CD4-positive, alpha-beta T cell treated with Interleukin-10 for 1 hour (primary cell): ENCODE measurements at places on chromosomes 12 and 14.

DNA sequence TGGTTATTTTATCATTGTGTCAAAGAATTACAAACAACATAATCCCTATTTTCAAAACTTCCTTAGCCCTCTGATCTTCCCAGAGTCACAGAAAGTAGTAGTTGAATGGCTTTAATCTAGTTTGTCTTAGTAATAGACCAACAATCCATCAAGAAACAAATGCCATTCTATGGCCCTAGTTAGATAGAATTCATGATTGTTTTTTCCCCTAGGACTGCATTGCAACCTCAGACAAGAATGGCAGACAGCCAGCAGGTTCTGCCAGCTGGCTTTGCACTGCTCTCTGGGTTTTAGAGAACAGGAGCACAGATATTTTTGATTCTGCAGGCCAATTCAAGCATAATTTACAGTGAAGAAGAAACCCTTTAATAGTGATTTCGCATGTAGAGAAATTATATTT, 33.8 kb downstream of the SYT1 start:
- no peak for DNase-seq

DNA sequence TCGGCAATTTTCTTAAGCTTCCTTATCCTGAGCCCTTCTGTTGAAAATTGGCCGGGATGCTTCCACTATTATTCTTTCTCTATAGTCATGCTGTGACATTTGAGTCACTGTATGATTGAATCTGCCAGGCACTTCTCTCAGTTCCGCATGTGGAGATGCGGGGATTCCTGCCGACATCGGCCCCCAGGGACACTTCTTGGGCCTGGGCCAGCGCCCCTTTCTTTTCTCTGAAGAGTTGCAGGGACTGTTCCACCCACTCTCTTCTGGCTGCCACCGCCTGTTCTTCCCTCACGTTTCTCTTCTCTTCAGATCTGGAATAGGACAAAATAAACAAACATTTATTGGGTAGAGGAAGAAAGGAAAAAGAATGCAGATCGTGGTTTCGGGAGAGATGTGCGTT, 310.1 kb downstream of the ETNK1 start:
- DNase-seq: no peak

GRCh38 chr12:69170293-69170692, 69.1 kb upstream of the CPSF6 start:
- no peak for DNase-seq

- no peak for DNase-seq
Observed at GRCh38 chr12:114209861-114210260, 196.1 kb downstream of the TBX5 start.

DNA sequence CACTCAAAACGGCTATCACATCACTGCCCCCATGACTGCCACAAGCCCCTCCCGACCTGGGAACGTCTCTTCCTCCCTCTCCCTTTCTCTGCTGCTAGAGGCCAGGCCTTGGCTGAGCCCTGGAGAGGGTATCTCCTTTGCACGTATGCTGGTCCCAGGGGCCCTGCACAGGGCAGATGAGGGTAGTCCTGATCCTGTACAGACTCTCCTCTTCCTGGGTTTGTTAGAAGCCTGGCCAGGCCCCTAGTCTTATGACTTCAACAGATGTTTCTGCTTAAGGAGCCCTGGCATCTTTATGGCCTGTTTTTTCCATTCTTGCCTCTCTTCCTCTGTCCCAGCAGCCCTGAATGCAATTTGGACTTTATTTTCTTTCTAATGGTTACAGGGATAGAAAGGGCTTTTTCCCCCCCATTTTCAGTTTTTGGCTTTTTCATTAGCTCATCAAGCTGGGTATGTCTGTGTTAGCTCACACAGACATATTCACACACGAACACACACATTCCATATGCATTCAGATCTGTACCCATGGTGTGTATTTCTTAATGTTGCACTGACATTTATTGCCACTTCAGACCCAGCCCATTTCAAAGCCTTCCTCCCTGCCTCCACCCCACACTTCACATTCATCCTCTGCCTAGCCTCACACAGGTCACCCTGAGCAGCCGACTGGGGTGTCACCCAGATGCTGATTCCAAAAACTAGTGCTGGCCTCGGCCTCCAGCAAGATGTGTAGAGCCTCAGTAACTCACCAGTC, 203.2 kb downstream of the ZFP36L1 start:
- no peak for DNase-seq

DNA sequence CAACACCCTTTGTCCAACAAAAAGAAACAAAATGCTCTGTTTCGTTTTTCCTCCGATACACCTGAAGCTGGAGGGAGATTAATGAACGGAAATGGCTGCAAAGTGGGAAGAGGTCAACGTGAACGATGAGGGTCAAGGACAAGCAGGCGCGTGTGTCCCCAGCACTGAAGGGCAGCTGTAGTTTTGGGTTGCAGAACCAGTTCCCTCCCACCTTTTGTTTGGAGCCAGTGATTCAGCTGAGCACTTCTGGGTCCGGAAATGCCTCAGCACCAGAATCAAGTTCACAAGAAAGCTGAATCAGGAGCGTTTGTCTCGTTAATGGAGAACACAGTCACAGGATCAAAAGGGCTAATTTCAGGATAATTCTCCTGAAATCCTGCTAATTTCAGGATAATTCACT, 51.1 kb upstream of the PWP1 start:
- DNase-seq: no peak

DNA sequence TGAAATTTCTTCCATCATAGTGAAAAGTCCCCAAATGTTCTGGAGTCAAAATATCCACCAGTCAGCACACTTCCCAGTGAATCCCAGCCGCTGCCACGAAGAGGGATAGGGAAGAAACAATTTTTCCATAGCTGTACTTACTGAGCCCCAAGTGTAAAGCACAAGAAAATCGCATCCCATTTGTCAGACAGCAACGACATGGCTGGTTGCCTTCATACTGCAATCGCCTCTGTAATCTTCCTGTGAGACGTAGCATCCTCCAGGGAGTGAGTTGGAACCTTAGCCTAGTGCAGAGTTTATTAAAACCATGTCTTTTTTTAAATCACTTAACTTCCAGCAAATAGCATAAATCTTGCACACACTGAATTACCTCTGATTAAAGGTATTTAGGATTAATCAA, 56.8 kb downstream of the GNG2 start:
- DNase-seq: no peak

DNA sequence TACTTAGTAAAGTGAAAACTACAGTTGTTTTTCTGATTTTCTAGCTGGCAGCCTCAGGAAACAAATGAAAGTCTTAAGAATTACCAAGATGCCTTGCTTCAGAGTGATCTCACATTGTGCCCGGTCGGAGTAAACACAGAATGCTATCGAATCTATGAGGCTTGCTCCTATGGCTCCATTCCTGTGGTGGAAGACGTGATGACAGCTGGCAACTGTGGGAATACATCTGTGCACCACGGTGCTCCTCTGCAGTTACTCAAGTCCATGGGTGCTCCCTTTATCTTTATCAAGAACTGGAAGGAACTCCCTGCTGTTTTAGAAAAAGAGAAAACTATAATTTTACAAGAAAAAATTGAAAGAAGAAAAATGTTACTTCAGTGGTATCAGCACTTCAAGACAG, 28.9 kb downstream of the RXYLT1 start:
- DNase-seq: no peak

- peak; percentile 65 for DNase-seq
Observed at GRCh38 chr12:94133964-94134795, 14.2 kb upstream of the PLXNC1 start.

GRCh38 chr12:120851444-120851843, 52.7 kb downstream of the SPPL3 start:
- DNase-seq: no peak

- DNase-seq: no peak
Observed at GRCh38 chr12:95440401-95440800, 33.6 kb upstream of the METAP2 start.

GRCh38 chr12:26666286-26666685, 166.7 kb downstream of the ITPR2 start:
- DNase-seq: no peak

GRCh38 chr14:39028620-39029019, 74.4 kb downstream of the SEC23A start:
- DNase-seq: no peak

DNA sequence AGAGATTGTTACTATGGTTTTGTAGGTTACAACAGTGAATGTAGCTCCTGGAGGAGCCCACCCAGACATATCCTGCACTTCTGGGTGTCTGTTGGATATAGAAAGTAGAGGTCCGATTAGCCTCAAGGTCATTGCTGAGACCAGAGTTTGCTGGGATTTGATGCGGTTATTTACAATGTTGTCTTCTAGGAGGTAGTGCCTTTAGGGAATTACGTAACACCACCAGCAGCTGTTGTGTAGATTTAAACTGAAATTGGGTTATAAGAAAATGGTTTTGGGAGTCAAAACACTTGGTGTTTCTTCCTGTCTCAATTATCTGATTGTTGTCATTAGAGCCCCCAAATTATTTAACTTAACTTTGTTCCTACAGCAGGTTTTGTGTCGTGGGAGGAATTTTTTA, 225.3 kb upstream of the PELI2 start:
- DNase-seq: no peak

GRCh38 chr12:11569716-11570115, 79.8 kb upstream of the ETV6 start:
- no peak for DNase-seq
